Stimulated activated CD4-positive, alpha-beta T cell treated with anti-CD3 and anti-CD28 coated beads, Interleukin-1b, Interleukin-23, amount 100 ng/mL, for 1 hour (primary cell): ENCODE measurements at places on chromosomes 4 and X.

- DNase-seq, result no peak
These were observed 202.3 kb downstream of the PARM1 start for GRCh38 chr4:75135068-75135825.

- no peak for DNase-seq
These were observed 54.5 kb upstream of the GRIA2 start for GRCh38 chr4:157165935-157166610.

GRCh38 chr4:87054900-87055299 is 120.1 kb downstream of the AFF1 start:
- no peak for DNase-seq

GRCh38 chrX:40773809-40774208 is 38.5 kb upstream of the MED14 start:
- DNase-seq, result no peak

GRCh38 chr4:165031436-165032211 is at the start of gene TRIM60:
Gene TRIM60 (plus strand): TSS chr4:165031999. CDS start chr4:165040073, 8,074 bp downstream.
- no peak for DNase-seq

DNA sequence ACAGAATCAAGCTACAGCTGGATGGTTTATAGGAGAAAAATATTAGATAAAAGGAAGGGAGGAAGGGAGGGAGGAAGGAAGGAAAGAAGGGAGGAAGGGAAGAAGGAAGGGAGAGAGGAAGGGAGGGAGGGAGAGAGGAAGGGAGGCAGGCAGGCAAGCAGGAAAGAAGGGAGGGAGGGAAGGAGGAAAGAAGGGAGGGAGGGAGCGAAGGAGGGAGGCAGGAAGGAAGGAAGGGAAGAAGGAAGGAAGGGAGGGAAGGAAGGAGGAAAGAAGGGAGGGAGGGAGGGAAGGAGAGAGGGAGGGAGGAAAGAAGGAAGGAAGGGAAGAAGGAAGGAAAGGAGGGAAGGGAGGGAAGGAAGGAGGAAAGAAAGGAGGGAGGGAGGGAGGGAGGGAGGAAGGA is 77.9 kb upstream of the C1QTNF7 start:
- DNase-seq, result no peak
